ENCODE measurements at places on chromosomes 6 and 20.

DNA sequence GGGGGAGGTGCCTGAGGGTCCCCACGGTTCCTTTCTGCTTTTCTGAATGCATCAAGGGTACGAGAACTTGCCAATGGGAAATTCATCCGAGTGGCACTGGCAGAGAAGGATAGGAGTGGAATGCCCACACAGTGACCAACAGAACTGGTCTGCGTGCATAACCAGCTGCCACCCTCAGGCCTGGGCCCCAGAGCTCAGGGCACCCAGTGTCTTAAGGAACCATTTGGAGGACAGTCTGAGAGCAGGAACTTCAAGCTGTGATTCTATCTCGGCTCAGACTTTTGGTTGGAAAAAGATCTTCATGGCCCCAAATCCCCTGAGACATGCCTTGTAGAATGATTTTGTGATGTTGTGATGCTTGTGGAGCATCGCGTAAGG is 226.4 kb downstream of the SMOC2 start:
- DNase-seq: no peak

GRCh38 chr6:39982720-39983119 is 48.5 kb upstream of the MOCS1 start:
- no peak for DNase-seq

- DNase-seq: no peak
Measured at GRCh38 chr6:4778086-4778485, 1.9 kb downstream of the CDYL start.

DNA sequence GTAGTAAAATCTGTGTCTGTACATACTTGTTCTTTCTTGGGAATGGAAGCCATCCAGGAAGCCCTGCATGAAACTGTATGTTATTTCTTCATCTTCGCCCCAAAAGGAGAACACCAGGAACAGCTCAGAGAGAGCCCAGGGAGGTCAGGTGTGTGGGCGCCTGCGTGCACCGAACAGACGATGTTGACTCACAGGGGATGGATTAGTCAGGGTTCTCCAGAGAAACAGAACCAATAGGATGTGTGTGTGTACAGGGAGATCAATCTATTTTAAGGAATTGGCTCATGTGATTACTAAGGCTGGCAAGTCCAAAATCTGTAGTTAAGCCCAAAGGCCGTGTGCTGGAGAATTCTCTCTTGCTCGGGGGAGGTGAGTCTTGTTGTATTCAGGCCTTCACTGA is 45.7 kb downstream of the RNASET2 start:
- no peak for DNase-seq

DNA sequence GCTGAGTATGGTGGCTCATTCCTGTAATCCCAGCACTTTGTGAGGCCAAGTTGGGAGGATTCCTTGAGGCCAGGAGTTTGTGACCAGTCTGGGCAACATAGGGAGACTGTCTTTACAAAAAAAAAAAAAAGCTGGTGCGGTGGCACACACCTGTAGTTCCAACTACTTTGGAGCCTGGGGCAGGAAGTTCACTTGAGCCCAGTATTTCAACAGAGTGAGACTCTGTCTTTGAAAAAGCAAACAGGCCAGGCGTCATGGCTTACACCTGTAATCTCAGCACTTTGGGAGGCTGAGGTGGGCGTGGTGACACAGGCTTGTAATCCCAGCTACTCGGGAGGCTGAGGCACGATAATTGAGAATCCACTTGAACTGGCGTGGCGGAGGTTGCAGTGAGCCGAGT is 28.7 kb downstream of the MYBL2 start:
- DNase-seq: no peak
